Peyer's patch (tissue), 4 donors: ENCODE measurements at places on chromosomes 2 and 18.

DNA sequence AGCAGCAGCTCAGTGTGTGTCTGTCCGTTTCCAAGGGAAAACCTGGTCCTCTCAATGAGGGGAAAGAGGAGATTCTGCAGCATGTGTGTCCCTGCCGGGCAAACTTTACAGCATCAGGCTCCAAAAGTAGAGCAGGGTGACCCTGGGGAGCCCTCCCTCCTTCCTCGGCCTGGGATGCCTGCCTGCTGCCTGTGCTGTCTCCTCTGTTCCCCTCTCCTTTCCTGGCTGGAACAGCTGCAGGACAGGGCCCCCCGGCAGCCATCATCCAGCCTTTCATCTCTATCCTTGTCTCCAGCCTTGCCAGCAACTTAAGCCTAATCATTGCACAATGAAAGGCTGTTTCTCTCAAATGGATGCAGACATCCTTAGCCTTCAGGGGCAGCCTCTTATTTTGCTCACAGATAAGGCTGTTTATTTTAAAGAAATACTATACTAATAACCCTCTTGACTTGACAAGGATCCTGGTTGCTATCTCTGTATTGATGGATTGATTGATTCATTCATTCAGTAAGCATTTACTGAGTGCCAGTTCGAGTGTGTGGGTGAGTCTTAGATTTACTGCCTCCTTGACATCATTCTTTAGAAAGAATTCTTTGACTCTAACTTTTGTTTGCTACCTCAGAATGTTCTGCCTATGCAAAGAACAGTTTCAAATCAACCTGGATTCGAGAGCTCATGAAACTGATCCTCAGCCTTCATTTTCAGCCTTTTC, 40.6 kb upstream of the EDAR start:
- H3K36me3 ChIP-seq, result no peaks in the 10 kb centered on the region
- DNase-seq, result no peak
- H3K4me3 ChIP-seq, result no peak overlapping the region
- peak overlapping the region; percentile 84 for H3K27ac ChIP-seq
- H3K27me3 ChIP-seq, result no peaks in the 10 kb centered on the region

DNA sequence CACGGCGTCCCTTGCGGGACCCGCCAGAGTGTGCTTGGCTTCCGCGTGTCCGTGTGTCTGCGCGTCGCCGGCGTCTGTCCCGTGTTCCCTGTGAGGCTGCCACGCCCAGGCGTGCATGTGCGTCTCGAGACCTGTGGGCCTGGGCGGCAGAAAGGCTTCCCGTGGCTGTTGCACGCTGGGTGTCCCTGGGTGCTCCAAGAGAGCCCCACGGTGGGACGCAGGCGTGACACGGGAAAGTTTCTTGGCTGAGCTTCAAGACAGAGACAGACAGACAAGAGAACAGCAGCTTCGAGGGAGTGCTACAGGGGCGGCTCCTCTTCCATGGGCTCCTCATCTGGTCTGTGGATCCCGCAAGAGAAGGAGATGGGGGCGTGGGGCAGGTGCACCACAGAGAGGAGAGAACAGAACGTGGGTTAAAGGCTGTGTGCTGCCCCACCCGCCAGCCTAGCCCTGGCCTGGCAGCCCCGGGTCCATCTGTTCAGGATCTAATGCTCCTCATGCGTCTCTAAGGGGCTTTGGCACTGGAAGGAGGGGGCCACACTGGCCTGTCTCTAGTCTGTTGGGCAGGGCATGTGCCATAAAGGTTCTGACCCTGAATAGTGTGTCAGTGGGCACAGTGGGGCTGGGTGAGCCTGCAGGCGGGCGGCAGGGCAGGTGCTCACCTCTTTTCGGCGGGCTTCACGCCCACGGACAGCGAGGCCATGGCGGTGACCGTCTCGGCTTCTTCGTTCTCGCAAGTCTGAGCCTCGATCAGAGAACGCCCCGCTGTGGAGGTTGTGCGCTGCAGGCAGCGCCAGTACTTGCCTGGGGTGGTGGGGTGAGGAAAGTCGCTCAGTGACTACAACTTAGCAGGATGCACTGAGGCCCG, 205.1 kb downstream of the TWIST2 start:
- no peak overlapping the region for H3K27ac ChIP-seq
- no peak overlapping the region for H3K4me3 ChIP-seq
- H3K27me3 ChIP-seq, result no peaks in the 10 kb centered on the region
- peak; percentile 40 for DNase-seq
- no peaks in the 10 kb centered on the region for H3K4me1 ChIP-seq

GRCh38 chr2:175698061-175698460, 304.0 kb downstream of the LNPK start:
- H3K4me3 ChIP-seq, result no peak overlapping the region
- no peaks in the 10 kb centered on the region for H3K27me3 ChIP-seq
- H3K27ac ChIP-seq, result no peak overlapping the region
- no peak for DNase-seq

- H3K4me3 ChIP-seq, result no peak overlapping the region
- no peaks in the 10 kb centered on the region for H3K27me3 ChIP-seq
- H3K27ac ChIP-seq, result no peak overlapping the region
- no peaks in the 10 kb centered on the region for H3K36me3 ChIP-seq
These were observed 103.4 kb upstream of the ITGA6 start for GRCh38 chr2:172323861-172324597.
